Stimulated activated CD8-positive, alpha-beta memory T cell treated with anti-CD3 and anti-CD28 coated beads, Interleukin-4, amount 100 ng/mL, for 1 hour (primary cell): ENCODE measurements at places on chromosomes 4 and X.

- peak; percentile 32 for DNase-seq
These were observed 1.1 kb downstream of the ZCCHC18 start for GRCh38 chrX:104113222-104113965.

GRCh38 chr4:105426187-105426897, 47.5 kb downstream of the PPA2 start:
- DNase-seq = no peak

GRCh38 chr4:66633477-66633876, 911.8 kb downstream of the CENPC start:
- no peak for DNase-seq

GRCh38 chr4:5730993-5731990, 20.3 kb downstream of the EVC start:
- DNase-seq = no peak

DNA sequence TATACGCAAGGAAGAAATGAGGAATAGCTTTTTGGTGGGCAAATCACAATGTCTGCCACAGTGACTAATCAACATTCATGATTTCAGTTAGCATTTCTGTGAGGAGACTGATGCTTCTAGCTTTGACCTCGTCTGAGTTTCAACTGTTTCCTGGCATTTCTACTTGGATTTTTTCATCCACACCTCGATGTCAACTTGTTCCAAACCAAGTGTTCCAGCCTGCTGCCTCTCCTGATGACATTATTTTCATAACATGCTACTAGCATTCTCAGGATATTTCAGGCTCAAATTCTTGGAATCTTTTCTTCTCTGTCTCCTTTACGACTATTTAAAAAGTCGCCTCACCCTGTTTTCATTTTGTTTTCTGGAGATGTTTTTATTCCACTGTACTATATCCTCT, 90.3 kb upstream of the TEX13D start:
- no peak for DNase-seq

GRCh38 chrX:151030845-151031244, 47.7 kb downstream of the HMGB3 start:
- no peak for DNase-seq

DNA sequence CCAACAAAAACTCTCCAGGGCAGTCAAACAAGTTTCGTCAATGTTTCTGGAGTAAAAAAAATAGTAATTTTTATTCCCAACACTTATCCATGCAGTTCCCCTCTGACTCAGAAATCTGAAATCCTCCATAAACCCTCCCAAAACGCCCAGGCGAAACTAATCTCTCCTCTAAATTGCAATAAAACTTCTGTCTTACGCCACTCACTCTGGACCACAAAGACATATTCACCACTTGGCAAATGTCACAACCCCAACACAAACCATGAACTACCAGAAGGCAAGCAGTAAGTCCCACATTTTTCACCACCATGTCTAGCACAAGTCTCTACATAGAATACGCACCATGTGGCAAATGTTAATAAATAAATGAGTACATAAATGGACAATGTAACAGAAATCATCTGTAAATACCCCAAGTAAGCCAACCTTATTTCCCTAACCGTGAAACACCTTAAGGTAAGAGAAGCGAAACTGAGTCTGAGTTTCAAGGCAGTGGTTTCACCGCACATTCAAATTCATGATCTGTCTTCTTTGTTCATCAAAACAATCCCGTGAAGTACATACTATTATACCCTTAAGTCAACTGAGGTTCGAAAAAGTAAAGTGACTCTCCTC, 1.6 kb downstream of the PAPSS1 start:
- DNase-seq = no peak

GRCh38 chrX:119236623-119237561, 807 bp downstream of the PGRMC1 start:
- DNase-seq = no peak

GRCh38 chrX:2618516-2618915, 72.6 kb upstream of the CD99 start:
- DNase-seq = no peak

DNA sequence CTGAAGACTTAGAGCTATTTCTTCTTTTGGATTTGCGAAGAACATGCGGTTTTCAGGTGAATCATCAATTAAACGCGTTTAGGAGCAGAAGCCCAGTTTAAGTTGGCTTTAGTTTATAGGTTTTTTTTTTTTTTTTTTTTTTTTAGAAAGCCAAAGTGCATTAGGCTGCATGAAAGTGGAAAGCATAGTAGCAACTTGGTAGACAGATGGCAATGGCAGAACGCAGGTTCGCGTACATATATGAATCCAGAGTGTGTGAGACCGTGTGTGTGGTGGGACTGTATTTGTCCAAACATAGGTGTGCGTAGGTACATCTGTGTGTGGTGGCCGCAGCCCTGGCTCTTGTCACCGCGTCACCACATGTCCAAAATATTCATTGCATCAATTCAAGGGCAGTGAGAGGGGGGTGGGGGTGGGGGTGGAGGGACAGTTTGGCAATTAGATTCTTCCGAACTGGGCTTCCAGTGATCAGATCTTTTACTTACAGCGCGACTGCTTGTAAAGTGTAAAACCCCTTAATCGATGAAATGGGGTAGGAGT, 901 bp downstream of the JADE1 start:
- DNase-seq = no peak

GRCh38 chr4:30721185-30722091, 1.3 kb downstream of the PCDH7 start:
- DNase-seq = no peak

- no peak for DNase-seq
These were observed 47.6 kb downstream of the CRMP1 start for GRCh38 chr4:5845035-5845905.

- DNase-seq = no peak
These were observed 17.1 kb upstream of the LAS1L start for GRCh38 chrX:65551489-65552339.

GRCh38 chr4:104967034-104967401, 179.7 kb upstream of the TET2 start:
- DNase-seq = no peak

- no peak for DNase-seq
These were observed 39.7 kb upstream of the SPRY1 start for GRCh38 chr4:123356921-123357320.

GRCh38 chrX:70970482-70970995, 39.6 kb upstream of the SLC7A3 start:
- no peak for DNase-seq

GRCh38 chr4:114603497-114603896, 4.9 kb downstream of the UGT8 start:
- DNase-seq = no peak

DNA sequence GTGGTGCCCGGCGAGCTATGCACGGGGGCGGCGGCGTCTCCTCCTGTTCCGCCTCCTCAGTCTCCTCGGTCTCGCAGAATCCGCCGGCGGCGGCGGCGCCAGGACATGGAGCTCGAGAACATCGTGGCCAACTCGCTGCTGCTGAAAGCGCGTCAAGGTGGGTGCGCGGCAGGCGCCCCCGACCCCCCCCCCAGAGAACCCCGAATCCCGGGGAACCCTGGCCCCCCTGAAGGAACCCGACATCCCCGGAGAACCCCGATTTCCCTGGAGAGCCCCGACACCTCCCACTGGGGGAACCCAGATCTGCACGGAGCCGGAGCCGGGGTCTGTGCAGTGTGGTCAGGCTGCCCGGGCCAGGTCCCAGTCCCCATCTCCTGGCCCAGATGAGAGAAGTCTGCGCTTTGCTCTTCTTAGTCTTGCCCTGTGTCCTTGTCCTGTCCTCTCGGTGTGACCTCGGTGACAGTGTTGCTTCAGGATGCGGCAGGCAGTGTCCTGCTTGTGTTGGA, 648 bp downstream of the GRK4 start:
- DNase-seq = no peak

- DNase-seq = no peak
These were observed 296.1 kb upstream of the ANKRD50 start for GRCh38 chr4:125008676-125009075.

DNA sequence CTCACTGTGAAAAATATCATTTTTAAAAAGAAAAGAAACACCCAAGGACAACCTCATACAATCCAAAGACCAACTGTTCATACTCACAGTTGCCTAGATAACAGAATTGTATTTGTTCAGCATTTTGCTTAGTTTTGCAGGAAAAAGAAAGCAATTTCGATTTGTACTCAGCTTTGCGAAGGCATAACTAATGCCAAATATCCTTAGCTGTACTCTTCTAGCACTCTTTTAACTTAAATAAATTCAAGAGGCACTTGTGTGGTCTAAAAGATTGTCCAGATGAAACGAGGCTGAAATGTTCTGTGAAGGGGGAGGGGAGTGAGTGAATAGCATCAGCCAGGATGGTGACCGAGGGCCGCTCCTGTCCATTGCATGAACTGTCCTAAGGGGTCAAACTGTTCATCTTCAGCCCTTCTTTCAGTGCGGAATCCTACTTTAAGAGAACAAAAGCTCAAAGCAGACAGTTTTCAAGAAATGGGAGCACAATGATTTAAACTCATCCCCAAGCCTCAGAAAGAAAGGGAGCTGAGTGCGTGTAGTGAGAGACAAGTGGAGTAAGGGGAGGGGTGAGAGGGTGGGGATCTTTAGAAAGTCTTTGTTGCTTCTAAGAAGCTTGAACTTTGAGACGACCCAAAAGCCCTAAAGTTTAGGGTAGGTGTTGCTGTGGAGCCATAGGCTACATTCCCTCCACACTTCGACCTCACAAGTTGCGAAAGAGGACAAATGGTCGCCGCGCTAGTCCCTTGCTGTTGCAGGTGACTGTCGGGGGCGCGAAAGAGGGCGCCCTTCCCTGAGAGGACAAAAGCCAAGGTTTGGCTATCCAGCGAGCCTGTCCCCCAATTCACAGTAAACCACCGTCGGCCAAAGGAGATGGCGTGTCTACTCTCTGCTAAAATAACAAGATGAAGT, 4.0 kb upstream of the NEUROG2 start:
- no peak for DNase-seq

DNA sequence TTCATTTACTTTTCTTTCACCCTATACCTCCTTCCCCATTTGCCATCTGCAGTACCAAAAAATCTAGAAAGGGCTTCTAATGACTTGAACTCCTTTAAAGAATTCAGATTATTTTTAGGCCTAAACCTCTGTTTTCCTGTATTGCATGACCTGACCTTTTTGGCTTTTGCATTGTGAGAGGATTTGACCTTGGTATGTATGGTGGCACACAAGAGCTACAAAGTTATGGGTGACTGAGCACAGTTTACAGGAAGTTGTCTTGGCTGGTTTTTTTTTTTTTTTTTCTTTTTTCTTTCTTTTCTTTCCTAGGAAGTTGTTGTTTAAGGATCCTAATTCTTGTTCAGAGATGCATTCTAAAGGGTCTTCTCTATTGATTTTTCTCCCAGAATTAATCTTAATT, 32.0 kb upstream of the MTMR8 start:
- no peak for DNase-seq

GRCh38 chr4:119038116-119038841, 97.4 kb upstream of the MYOZ2 start:
- no peak for DNase-seq

DNA sequence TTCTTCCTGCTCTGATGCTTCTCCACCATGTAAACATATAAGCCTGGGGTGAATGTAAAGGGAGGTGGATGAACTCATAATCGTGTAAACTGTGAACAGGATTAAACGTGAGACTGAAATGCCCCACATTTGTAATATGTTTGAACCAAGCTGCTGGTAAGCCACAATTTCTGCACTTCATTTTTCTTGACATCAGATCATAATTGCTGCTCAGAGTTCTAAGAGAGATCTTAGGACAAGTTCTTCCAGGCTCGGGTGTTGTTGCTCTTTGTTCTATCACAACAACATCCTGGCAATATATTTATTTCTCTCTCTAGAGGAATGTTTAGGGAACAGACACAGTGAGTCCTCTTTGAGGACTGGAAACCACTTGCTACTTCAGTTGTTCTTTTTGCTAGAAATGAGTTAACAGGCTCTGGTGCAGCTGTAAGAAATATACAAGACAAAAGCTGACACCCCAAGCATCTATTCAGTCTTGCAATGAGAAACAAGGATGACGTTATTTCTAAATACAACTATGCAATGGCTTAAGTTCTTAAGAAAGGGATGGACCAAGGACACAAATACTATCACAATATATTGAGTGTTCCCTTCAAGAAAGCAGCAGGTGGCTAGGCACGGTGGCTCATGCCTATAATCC, 59.6 kb downstream of the LNX1 start:
- no peak for DNase-seq

- DNase-seq = no peak
These were observed 99.6 kb downstream of the CEP135 start for GRCh38 chr4:56048383-56048701.

DNA sequence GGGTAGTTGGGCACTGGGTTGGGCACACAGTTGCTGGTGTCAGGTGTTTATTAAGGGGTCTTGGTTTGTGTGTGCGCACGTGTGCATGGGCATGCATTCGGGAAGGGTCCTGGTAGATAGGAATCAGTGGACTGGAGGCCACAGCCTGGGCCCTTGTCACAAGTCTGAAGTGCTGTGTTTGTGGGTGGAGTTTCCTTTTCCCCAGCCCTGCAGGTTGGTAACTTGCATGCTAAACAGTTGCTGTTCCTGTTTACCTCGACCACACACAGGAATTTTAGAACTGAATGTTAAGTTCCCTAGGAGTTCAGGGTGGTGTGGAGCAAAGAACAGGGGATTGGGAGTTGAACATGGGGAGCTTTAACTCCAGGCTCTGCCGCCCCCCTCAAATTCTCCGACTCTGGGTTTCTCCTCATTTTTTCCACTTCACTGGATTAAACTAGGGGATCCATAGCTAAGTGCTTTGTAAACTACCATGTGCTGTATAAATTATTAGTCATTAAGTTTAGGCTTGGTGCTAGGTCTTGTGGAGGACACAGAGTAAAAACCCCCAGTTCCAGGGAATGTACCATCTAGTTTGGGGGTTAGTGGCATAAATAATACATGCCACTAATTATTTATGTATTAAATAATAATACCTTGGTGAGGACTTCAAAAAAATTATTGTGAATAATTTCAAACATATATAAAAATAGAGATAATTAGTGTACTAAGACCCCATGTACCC, 49.0 kb downstream of the STARD8 start:
- DNase-seq = no peak

DNA sequence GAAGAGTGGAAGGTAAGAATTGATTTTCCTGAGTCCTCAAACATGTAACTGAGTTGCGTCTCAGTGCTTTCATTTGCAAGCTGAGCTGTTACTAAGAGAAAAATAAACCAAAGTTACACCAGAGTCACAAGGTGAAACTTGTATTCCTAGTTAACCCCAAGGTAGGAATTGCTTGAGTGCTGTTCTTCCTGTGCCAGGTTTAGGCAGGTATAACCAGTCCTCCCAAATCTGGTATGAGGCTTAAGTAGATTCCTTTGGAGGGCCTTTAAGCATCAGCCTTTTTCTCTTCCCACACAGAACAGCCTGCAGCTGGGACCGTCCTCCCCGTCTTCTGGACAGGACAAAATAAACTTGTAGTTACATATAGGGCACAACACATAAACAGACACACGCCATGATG, 2.3 kb upstream of the BTC start:
- no peak for DNase-seq

GRCh38 chr4:41212616-41213203, 1.6 kb downstream of the APBB2 start:
- no peak for DNase-seq

DNA sequence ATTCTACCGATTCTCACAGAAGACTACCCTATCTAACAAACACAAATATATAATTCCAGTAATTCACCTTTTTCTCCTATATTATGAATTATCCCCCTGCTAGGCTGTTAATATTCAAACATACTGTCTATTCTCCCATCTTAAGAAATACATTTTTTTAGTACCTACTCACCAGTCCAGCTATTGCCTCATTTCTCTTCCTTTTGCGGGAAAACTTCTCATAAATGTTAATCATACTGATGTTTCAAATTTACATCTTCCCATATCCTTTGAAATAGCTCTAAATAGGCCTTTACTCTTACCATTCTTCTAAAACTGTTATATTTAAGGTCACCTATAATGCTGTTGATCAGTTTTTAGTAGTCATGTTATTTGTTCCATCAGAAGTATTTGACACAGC, 759.1 kb upstream of the SLIT2 start:
- no peak for DNase-seq
